Small intestine (tissue), 16 donors: ENCODE measurements at places on chromosomes 1 and 21. TPM values are rescaled to one million over a fixed set of nuclear protein-coding genes. Genes with fewer than 3 reads are reported as not detected.

Gene HAO2
- polyA plus RNA-seq: 0.04 TPM

Gene MSH4
- polyA plus RNA-seq: 0.04 TPM

Gene SHISAL2A
- polyA plus RNA-seq: 0.35 TPM

Gene S100A1
- polyA plus RNA-seq: 2.9 TPM

Gene TNFAIP8L2
- 5.0 TPM for polyA plus RNA-seq

Gene PLA2G2A
- 1,925 TPM for polyA plus RNA-seq

Gene SPRR2A
- polyA plus RNA-seq: 2.0 TPM

Gene PPP1R15B
- polyA plus RNA-seq: 25.6 TPM

Gene AMPD1
- polyA plus RNA-seq: 0.24 TPM

Gene GBP4
- polyA plus RNA-seq: 2.5 TPM

Gene GJA9
- polyA plus RNA-seq: 0.31 TPM

Gene CFHR1
- not detected for polyA plus RNA-seq

Gene GOLT1A
- 119 TPM for polyA plus RNA-seq
